ENCODE measurements at places on chromosomes 12 and 14.

GRCh38 chr14:95286645-95287044 is 33.1 kb downstream of the CLMN start:
- no peak for DNase-seq

- peak; percentile 13 for DNase-seq
Observed at GRCh38 chr14:39368261-39368959, 63.8 kb downstream of the FBXO33 start.

GRCh38 chr12:54390668-54391551 is 6.4 kb upstream of the ZNF385A start:
- no peak for DNase-seq

DNA sequence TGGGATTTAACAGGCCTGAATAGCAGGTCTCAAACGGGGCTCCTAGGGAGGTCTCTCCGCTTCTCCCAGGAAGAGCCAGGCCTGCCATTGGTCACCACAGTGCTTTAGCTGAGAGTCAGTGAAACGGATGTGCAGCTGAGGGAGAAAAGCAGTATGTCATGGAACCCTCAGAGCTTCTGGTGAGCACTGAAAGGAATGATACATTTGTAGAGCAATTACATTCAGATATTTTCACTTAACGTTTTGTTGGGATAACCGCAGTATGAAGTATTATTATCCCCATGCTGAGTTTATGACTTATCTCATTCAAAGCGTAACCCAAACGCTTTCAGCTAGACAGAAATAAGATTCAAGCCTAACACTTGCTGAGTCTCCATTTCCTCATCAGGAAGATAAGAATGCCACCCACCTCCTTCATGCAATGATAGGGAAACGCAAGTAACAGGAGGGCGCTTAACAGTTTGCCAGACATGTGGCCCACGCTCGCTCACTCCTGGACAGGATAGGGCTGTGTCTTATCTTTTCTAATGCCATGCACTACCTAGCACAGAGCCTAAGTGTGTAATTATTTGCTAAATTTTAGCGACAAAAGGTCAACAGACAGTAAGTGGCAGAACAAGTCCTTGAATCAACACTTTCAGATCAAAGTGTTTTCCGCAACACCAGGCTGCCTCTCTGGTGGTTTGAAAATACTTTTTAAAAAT is 28.2 kb downstream of the DAD1 start:
- no peak for DNase-seq

DNA sequence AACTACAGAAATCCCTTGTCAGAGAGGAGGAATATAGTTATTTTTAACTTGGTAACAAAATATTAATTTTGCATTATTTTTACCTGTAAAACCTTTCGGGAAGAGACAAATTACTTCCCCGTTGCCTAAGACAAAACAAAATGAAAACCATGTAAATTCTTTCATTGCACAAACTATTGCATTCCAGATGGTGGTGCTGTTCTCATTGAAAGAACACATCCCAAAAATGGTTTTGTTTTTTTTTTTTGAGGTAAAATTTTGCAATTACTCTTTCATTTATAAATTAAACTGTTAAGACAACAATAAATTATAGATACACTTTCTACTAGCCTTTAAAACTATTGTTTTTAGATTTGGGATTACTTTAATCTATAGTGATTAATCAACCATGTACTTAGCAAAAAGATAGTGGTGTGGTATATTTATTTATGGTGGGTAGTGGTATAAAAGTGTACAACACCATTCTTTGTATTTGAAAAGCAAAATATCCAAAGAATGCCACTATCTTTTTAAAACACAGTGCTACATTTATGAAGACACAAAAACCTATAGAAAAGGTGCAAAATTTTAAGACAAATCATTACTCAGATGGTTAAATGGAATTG is 115.5 kb downstream of the SLC38A1 start:
- no peak for DNase-seq

DNA sequence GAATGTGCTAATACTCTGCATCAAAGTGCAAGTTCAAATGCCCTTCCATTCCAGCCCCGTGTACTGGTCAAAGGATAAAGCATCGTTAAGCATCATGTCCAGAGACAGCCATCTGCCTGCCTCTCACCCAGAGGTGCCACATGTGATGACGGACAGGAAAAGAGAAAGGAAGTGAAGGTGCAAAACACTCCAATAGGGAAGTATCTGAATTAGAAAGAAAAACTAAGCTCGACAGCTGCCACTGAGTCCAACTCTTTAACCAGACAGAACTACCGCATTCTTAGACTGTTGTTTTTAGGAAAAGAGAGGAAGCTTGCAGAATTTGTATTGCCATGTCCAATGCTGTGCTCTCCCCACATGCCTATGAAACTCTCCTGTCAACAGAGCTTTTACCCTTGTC is 465.0 kb upstream of the SOX5 start:
- no peak for DNase-seq

DNA sequence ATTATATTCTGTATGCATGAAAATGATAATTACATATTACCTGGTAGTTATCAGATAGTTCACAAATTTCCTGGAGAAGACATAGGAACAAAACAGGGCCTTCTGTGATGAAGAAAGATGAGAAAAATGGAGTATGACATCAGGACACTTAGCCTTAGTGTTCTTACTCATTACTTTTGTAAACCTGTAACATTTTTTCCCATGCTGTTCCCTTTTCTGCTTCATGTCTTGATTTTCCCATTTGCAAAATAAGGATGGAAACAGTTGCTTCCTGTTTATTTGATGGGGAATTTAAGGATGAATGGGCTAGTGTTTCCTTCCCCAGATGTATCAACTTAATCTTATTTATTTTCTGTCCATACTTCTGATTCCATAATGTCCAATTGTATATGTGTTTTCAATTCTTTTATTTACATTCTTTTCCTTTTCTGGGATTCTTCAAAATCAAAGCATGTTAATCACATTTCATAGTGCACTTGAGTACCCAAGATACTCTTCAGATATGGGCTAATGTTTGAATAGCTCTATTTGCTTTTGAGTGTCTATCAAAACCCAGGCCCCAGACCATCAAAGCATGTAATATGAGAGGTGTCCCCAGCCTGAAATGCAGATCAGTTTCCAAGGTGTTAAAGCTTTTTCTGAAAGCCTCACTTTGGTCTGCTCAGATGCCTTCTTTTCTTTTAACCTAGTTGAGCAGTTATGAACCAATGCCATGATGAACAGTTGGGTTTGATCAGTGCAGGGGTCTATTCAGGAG is 260.5 kb downstream of the RAD51B start:
- no peak for DNase-seq

DNA sequence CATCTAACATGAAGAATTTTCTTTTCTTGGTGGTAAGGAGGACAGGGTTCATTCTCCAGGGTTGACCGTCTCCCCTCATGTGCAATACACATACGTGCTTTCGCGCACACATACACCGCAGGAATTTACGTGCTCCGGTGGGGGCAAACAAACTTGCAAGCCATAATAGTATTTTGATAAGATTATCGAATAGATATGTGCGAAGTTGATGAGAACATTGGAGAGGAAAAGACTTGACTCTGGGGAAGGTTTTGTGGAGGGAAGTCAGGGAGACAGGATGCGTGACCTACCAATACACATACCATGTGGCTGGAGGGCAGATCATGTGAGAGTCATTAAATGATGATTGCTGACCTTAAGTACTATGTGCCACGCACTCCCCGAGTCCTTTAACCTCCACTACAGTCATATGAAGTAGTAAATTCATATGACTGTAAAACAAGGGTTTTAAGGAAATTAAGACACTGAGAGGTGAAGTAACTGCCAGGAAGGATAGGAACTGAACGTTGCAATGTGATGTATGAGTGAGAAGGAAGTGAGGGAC is 921 bp downstream of the RAD51B start:
- DNase-seq, result no peak

DNA sequence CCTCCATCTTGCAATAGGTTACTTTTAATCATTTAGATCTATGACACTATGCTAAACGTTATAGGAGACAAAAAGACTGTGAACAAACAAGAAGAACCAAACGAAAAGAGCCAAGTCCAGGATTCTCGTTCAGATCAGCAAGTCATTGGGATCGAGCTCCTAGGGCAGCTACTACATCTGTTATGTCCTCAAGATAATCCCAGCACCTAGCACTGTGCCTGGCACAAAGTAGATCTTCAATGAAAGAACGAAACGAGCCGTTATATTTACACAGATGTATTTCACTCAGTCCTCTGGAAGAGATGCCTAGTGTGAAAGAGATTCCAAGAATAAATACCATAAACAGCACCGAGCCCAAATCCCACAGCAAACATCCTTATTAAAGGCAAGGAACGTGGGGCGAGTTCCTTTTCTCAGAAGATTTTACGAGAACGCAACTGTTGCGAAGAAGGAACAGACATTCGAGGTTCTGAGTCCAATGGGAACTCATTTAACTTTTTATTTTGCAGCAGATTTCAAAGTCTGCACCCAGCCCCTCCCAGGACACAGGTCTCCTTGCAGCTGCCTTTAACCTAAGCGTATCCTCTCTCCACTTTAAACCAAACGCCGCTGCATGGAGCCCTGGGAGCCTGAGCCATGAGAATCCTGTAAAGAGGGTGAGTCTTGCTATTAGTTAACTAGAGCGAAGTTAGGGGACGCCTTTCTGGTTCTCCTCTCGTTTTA is 544 bp upstream of the TDP1 start:
- DNase-seq, result peak; percentile 28

GRCh38 chr12:43957732-43958372 is 122.0 kb downstream of the TMEM117 start:
- peak; percentile 8 for DNase-seq

DNA sequence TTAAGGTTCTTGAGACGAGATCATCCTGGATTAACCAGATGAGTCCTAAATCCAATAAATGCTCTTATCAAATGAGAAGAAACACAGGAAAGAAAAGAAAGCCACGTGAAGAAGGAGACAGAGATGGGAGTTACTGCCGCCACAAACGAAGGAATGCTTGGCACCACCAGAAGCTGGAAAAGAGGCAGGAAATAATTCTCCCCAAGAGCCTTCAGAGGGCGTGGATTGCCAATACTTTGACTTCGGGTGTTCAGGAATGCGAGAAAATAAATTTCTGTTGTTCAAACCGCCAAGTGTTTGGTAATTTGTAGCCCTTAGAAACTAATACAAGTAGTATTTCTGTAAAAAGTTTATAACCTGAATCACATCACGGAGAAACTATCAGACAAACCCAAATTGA is 31.3 kb downstream of the ABCD2 start:
- no peak for DNase-seq

Data from H54 (cell line).